ENCODE measurements at places on chromosomes 12 and 14.

- no peak for DNase-seq
Measured at GRCh38 chr14:92397953-92398564, 75.1 kb downstream of the SLC24A4 start.

GRCh38 chr14:53620890-53621289, 335.7 kb downstream of the BMP4 start:
- DNase-seq = no peak

DNA sequence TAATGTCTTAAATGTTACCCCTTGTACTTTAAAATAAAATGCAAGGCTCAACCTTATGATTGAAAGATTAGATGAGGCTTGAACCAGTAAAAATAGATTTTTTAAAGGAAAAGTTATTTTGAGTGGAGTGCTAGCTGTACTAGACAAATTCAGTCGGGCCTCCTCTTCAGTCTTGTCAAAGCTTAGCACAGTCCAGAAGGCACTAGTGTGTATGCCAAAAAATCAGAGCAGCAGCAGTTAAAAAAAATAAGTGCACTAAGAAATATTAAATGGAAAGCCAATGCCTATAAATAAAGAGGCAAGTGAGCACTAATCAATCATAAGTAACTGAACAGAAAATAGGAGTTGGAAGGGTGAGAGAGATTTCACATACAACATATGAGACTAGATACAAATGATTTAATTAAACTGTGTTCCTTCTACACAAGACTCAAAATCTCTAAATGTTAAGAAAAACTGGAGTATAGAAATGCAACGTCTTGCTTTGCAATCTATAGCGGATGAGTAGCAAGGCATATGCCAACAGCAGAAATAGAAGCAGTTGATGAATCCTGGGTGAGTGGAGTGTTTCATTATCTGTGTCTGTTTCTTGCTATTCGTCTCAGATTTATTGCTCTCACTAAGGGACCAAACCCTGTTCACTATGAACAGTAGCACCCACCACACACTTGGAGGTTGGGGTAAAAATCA, 172.1 kb downstream of the ETNK1 start:
- DNase-seq = no peak

GRCh38 chr14:75438486-75439080, 10.8 kb downstream of the JDP2 start:
- DNase-seq = no peak

DNA sequence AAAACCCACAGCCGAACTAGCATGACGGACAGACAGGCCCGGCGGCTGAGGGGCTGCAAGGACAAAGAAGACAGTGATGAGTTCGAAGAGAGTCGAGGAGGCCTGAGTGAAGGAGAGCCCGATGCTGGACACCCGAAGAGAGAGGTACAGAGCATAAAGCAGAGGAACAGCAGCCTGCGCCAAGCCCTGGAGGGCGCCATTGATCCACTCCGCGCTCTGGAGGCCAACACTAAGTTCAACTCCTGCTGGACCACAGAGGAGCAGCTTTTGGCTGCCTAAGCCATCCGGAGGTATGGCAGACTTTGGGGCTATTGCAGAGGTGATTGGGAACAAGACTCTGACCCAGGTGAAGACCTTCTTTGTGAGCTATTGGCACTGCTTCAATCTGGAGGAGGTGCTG, 7.8 kb upstream of the PLXNC1 start:
- DNase-seq = peak; percentile 42

DNA sequence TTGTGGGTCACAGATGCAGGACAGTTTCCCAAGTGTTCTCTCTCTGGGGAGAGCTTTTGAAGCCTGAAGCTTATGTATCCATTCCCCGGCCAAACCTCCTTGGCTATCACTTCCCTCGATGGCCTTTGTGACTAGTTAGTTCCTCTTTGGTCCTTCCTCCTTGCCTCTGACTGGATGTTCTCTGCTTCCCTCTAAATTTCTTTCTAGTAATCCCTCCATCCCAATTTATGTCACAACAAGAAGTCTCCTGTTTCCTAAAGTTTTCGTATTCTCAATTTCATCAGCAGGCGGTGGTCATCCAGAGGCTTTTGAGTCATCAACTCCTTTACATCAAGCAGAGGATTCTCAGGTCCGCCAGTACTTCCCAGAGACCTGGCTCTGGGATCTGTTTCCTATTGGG, 27.5 kb downstream of the A2ML1 start:
- no peak for DNase-seq

Measured in stimulated activated CD8-positive, alpha-beta memory T cell treated with anti-CD3 and anti-CD28 coated beads, Interleukin-4, amount 100 ng/mL, for 24 hours (primary cell).